Tibial artery (tissue), 4 donors: ENCODE measurements at places on chromosomes 3 and 15.

DNA sequence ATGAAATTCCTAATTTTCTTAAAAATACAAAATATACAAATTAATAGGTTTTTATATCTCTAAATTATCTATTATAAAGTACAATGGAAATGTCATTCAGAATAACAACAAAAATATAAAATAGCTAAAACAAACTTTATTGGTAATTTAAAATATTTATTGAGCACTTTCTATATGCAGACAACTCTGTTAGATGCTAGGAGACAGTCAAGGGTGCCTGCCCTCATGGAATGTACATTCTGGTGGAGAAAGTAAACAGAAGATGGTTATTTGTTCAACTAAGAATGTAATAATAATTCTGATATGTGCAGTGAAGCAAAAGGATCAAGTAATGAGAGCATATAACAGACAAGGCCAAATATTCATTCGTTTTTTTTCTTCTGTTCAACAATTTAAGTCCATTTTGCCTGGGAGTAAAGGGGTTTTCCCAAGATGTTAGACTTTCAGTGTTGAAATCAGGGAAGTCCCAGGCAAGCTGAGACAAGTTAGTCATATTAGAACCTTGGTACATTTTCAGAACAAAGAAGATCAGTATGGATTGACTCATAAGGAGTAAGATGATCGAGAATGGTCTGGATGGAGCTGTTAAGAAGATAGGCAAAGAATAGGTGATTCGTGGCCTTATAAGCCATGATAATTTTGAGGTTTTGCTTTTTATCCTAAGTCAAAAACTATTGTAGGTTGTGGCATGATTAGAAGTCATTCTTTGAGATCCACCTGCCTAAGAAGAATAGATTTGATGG, 150.2 kb upstream of the MLF1 start:
- DNase-seq = no peak

GRCh38 chr15:86615816-86616215, 536.1 kb downstream of the AGBL1 start:
- no peak for DNase-seq

GRCh38 chr3:170864525-170865208, 5.3 kb downstream of the RPL22L1 start:
- DNase-seq = no peak

DNA sequence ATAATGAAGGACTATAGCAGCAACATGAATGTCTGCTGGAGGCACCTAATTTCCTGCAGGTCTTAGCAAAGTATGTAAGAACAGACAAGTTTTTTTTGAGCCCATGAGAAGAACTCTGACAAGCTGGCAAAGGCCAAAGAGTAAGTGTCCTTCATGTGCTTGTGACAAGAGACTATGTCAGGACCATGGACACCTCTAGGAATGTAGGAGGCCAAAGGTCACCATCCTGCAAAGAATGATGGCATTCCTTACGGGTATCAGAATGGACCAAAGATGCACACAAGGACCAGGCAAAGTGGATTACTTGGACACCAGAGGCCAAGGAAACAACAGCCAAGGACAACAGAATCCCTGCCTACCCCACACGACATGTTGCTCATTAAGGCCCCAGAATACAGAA, 858.5 kb upstream of the CFAP20DC start:
- DNase-seq = no peak

DNA sequence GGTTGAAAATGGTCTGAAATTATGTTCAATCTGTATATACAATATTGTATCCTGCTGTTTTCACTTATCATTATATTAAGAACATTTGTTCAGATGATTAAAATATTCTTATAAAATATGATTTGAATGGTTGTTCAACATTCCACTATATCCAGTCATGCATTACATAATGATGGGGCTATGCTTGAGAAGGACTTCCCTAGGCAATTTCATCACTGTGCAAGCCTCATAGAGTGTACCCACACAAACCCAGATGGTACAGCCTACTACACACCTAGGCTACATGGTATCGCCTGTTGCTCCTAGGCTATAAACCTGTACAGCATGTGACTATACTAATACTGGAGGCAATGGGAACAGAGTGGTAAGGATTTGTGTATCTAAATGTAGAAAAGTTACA, 30.5 kb downstream of the SLC7A14 start:
- DNase-seq = no peak

DNA sequence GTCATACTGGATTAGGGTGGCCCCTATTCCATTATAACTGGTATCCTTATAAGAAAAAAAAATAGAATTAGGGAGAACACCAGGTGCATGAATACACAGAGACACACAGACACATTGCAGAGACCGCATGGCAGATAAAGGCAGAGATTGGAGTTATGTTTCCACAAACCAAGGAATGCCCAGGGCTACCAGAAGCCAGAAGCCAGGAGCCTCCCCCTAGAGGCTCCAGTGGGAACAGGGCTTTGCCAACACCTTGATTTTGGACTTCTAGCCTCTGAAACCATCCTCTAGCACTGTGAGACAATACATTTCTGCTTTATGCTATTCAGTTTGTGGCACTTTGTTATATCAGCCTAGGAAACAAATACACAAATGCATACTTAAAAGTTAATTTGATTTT, 10.4 kb downstream of the GOLM2 start:
- DNase-seq = no peak

DNA sequence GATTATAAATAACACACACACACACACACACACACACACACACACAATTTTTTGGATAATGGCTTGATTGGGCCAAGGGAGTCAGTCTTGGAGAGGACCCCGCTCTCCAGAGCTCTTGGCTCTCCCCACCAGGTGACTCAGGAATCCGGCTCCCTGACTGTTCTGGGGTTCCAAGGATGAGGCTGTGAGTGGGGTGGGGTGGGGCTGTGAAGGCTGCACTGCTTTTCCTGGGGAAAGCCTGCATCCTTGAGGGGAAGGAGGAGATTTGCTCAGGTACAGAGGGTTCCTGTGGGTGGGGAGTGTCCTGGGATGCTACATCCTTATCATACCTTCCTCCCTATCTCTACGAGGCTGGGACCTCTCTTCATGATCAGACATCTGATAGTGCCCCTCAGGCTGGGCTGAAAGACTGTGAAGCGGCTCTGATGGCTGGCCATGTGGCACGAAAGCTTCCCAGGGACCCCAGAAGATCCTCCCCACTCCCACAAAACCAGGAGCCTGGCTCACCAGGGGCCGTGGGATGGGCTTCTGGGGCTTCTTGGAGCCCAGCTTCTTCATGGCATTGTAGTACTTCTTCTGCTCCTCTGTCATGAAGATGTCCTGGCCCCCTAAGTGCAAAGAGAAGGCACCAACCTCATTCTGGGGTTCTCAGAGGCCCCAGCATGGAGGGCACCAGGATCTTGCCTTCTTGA, 59.2 kb downstream of the EXOG start:
- no peak for DNase-seq

- peak; percentile 81 for DNase-seq
These were observed 88.1 kb upstream of the TGFBR2 start for GRCh38 chr3:30518181-30518864.

DNA sequence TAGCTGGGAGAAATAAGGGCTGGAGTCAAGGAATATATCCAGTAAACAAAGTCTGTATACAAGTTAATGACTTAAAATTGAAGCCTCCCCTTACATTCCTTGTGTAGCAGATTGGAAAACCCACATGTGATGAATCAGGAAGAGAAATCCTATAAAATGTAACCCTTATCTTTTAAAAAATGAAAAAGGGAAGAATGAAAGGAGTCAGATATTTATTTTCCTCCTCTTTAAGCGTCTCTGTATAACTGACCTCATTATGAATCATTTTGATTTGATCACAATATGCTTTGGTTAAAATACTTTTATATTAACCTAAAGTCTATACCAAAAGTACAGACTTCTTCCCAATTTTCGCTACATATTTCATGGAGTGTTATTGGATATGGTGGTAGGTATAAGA, 316.3 kb upstream of the STAC start:
- no peak for DNase-seq

- peak; percentile 86 for DNase-seq
These were observed 61.0 kb downstream of the TMEM44 start for GRCh38 chr3:194572143-194572789.

GRCh38 chr3:65230261-65231139, 542.7 kb upstream of the ADAMTS9 start:
- DNase-seq = no peak
